Sigmoid colon (tissue), 7 donors: ENCODE measurements at places on chromosomes 16 and 17.

- peak; percentile 90 for DNase-seq
Observed at GRCh38 chr17:10844621-10845387, 6.9 kb upstream of the PIRT start.

- no peak for DNase-seq
Observed at GRCh38 chr17:80677214-80677756, 132.6 kb downstream of the RPTOR start.

- no peak for DNase-seq
Observed at GRCh38 chr17:56594320-56595107, 1.0 kb downstream of the NOG start.

GRCh38 chr16:31420037-31420436, 8.1 kb downstream of the COX6A2 start:
- DNase-seq: no peak

GRCh38 chr17:15446036-15446435, 21.4 kb downstream of the CDRT4 start:
- peak; percentile 37 for DNase-seq

DNA sequence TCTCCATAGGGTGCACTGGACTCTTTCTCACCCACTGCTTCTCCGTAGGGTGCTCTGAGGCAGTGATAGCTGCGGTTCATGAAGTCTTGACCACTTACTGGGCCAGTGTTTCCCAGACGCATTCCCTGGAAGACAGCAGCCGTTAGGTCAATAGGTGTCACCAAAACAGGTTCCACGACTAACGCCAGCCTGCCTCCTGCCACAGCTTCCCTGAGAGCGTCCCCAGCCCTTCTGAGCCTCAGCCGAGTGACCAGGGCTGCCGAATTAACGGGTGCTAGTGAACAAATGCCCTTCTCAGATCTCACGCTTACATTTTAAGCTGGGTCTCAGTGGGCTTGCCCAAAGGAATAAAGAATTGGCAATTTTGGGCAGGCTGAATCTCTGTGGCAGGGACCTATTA, 188.7 kb upstream of the TNRC6C start:
- DNase-seq: no peak

DNA sequence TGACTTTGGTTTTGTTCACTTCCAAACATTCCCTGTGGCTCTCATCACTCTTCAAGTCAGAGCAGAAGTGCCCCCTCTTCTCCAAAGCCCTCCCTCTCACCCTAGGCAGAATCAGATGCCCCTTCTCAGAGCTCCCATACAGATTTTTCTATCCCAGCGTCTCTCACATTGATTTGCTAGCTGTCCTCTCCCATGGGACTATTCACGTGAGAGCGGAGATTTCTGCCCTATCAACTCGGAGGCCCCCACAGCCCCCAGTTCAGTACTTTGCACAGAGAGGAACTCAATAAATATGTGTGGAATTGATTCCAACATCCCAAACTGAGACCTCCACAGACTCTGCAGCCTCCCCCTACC, 182.6 kb downstream of the C16orf78 start:
- DNase-seq: no peak

DNA sequence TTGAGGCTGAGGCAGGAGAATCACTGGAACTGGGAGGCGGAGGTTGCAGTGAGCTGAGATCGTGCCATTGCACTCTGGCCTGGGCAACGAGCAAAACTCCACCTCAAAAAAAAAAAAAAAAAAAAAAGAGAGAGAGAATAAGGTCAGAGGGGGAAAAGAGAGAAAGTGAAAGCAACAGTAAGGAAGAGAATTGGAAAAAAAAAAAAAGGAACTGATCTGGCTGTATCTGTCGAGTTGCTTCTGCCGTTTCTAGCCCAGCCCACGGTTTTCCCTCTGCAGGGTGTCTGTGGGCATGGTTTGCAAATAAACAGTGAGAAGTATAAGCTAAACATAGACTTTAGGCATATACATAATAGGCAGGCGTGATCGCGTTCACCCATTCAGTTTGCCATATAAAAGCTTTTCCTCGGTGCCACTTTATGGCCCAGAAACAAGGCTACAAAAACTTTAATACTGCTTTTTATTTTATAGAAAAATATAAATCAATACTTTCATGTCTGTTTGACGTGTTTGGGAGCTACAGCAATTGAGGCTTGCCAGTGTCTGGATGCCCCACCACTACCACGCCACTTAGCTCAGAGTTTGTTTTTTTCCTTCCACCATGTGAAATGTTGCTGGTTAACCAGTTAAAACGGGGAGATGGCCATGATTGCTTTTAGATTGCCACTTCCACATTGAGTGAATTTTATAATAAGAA, 436.7 kb downstream of the MAF start:
- no peak for DNase-seq

DNA sequence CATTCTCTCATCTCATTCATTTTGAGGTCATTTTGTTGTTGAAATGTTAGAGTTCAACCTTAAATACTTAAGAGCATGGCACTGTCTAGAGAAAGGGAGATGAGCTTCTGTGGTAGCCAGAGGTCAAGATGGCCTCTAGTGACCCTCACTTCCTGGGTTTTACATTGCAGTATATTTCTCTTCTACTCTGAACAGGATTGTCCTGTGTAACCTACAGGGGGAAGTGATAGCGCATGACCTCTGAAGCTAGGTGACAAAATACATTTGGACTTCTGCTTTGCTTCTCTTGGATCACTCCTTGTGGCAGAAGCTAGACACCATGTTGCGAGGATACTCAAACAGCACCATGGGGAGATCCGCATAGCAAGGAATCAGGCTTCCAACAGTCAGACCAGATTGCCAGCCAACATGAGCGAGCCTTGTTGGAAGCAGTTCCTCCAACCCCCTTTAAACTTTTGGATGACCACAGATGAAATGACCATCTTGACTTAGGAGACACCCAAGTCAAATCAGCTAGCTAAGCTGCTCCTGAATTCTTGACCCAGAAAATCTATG, 748.4 kb downstream of the MAF start:
- DNase-seq: no peak

- DNase-seq: peak; percentile 81
Observed at GRCh38 chr17:512926-513325, 160.3 kb upstream of the RPH3AL start.

DNA sequence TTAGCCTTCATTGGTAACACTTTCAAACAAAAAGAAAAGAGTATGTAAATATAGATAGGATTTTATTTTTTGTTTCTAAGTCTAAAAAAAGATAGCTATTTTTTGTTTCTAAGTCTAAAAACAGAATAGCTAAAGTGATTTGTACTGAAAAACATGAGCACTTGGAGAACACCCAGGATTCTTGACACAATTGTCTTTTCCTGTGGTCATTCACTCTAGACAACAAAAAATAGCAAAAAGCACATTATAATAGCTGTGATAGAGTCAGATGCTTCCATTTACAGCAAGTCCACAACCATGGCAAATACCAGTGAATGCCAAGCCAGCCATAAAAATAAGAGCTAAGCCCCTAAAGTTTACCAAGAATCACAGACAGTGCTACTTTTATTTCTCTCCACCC, 36.7 kb downstream of the SKAP1 start:
- DNase-seq: no peak

DNA sequence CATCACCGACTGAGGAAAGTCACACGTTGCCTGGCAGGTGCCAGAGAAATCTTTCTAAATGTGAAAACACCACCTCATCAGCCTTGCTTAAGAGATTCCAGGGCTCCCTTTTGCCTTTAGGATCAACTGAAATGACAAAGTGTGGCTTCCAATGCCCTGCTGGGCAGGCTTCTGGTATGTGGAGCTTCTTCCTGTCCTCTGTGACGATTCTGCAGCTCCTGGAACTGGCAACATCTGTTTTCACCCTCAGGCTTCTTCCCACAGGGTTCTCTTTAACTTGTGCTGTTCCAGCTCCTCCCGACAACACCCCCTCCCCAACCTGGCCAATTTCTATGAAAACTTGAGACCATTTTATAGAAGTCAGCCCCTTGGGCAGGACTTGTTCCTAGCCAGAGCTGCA, 4.8 kb upstream of the ZDHHC1 start:
- no peak for DNase-seq

DNA sequence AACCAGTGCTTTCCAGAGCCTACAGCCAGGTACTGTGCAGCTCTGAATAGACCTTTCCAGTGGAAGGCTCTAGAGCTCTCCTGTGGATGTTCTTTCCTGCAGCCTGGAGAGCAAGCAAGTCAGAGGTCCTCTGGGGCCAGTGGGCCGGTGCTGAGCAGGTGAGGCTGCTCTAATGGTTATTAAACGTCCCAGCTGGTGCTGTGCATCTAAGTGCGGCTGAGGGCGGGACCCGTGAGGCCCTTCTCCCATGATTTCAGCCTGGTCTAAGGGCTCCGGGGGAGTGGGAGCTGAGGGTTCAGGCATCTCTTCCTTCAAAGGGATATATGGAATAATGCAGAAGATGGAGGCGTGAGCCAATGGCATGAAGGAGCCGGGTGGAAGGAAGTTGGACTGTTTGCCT, 83.7 kb upstream of the SDK2 start:
- DNase-seq: no peak
